ENCODE measurements at places on chromosomes 1 and 21.

DNA sequence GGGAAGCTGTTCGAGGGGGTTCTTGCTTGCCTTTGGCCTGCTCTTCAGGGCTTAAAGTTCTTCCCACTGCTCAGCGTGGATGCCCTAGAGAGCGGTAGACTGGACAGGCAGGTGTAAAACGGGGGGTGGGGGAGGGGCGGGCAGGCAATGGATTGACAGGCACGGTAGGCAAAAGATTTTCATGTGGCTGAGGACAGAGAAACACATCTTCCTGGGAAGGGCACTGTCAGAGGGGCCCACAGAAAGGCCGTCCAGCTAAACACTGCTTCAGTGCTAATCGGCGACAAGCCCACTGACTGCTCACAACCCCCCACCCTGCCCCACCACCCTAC lies 412 bp downstream of the ABCA4 start:
- DNase-seq = no peak

- DNase-seq = no peak
These were observed 630.4 kb downstream of the PTPRC start for GRCh38 chr1:199269241-199269640.

DNA sequence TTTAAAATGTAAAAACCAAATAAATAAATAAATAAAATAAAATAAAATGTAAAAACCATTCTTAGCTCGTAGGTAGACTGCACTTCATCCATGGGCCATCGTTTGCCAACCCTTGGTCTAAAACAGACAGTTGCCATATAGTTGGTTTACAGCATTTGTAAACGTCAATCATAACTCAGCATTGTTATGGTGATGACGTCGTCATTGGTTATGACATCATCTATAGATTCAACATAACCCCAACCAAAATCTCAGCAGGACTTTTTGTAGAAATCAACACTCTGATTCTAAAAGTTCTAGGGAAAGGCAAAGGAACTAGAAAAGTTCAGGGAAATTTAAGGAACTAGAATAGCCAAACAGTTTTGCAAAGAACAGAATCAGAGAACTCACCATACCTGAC lies 15.8 kb upstream of the SUMO3 start:
- DNase-seq = no peak

GRCh38 chr1:227333423-227333822 lies 15.1 kb upstream of the CDC42BPA start:
- no peak for DNase-seq

DNA sequence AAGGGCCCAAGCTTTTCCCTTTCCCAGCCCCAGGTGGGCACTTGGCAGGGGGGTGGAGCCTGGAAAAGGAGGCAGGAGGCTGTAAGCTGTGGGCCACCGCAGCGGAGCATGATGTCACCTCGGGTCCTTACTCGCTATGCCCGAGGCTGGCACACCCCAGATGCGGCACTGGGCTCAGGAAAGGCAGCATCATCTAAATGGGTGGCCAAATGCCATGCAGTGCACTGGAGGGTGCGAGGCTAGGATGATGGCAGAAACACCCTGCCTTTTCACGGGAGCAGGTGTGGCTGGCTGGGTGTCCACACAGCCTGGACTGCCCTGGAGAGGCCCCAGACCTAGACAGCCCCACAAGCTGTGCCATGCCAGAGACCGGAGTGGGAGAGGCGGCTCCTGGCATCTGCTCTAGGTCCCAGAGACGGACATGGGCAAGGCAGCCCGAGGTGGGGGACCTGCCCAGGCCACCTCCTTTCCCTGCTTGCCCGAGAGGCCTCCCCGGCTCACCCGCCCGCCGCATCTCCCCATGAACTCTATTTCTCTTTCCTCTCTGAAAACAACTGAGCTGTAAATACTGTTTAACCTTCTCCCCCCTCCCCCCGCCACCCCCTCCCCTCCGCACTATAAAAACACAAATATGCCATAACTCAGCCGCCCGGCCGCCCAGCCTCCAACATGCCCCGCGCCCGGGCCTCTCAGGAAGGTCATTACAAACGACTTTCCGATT lies 124.7 kb downstream of the CASZ1 start:
- no peak for DNase-seq

DNA sequence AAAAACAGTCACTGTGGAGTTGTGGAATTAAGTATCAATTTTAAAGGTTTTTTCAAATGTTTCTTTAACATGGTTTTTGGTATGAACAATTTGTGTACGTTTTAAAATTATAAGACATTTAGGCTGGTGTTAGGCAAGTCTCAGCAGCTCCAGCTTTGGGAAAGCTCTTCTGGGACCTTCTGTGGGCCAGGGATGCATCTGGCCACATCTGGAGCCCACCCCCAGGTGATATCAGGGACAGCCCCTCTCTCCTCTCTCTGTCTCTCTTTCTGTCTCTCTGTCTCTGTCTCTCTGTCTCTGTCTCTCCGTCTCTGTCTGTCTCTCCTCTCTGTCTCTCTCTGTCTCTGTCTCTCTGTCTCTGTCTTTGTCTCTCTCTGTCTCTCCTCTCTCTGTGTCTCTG lies 1.3 kb upstream of the COL6A1 start:
- no peak for DNase-seq

GRCh38 chr1:24636661-24637357 lies 6.3 kb upstream of the SRRM1 start:
- DNase-seq = no peak

DNA sequence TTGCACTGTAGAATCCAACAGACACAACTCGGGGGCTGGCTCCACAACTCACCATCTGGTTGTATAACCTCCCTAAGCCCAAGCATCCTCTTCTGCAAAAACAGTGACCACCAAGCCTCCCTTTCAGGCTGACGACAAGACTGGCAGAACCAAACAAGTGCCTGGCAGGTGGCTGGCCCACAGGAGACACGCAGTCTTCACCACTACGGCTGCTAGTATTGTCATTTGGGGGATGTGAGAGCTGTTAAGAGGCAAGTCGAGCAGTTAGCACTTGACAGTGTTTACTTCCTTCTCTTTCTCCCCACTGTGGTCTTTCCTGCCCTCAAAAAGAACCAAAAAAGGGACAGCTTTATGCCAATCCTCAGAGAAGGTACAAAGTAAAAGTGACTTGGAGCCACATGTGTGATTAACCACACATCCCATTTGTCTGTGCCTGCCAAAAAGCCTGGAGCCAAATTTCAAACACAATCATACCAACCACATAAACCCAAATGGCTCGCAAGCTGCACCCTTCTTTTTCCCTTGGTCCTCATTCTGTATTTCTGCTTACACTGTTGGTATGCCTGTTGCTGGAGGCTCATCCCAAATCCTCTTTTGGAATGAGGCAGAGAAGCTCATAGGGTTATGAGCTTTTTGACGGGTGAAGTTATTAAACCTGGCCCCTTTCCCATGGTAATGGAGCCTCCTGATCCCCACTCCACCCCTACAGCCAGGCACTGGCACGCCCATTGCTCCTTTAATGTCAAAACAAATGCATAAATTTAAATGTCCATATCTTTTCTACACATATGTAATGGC lies 94.1 kb downstream of the TGFBR3 start:
- no peak for DNase-seq

DNA sequence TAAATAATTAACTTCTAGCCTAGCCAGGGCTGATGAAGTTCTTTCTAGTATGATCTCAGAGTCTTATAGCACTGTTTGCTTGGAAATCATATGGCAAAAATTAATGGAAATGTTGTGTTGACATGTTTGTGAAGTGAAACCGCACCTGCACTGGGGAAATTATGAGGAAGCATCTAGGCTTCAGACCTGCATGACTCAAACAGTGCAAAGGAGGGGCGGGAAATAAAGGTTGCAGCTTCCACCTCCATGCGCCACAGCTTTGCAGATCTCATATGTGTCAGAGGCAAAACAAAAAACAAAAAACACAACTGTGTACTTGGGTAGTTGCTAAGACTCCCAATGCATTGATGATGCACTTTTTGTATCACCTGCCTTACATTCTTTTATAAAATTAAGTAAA lies 1080.6 kb downstream of the PLA2G4A start:
- DNase-seq = no peak

- DNase-seq = no peak
These were observed 375.7 kb upstream of the B3GALT2 start for GRCh38 chr1:193562121-193562520.

- DNase-seq = no peak
These were observed 6.6 kb downstream of the ADORA1 start for GRCh38 chr1:203133970-203134725.

- no peak for DNase-seq
These were observed 18.1 kb downstream of the SAMSN1 start for GRCh38 chr21:14527696-14528652.

DNA sequence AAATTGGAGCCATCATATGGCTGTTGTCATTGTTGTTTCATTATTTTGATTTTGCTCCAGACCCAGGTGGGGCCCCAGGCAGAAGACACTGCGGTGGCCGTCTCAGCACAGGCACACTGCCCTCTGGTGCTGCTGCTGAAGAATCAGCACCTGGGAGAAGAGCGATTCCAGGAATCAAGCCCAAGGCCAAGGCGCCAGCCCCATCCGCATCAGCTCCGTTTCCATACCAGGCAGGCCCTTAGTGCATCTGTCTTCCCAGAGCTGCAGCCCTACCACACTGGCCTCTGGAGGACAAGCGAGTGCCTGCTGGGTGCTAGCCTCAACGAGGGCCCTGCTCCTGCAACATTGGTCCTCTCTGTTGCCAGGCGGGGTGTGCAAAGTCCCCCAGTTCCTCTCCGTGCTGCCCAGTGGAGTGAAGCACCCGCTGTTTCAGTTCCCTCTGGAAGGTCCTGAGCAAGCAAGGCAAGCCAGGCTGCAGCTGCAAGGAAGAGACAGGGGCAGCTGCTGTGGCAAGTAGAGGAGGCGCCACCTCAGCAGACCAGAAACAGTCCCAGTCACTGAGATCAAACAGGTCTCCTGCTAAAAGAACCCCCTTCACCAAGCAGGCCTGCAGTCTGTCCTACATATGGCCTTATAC lies 5.2 kb downstream of the GRIK3 start:
- DNase-seq = no peak
